Activated B cell treated with CpG ODN at 0.5 μM for 24 hours (primary cell): ENCODE measurements at places on chromosomes 2 and 18. TPM values are rescaled to one million over a fixed set of nuclear protein-coding genes. Genes with fewer than 3 reads are reported as not detected.

- H3K27me3 ChIP-seq, result peaks cover 40% of the 10 kb centered on the region
- no peak overlapping the region for H3K27ac ChIP-seq
Observed at GRCh38 chr2:205684871-205685313, 2.6 kb downstream of the NRP2 start.

GRCh38 chr2:220282236-220282635, 654.8 kb downstream of the SLC4A3 start:
- H3K27me3 ChIP-seq, result peaks cover 2% of the 10 kb centered on the region
- no peak for DNase-seq
- no peak overlapping the region for H3K27ac ChIP-seq
- no peak overlapping the region for H3K4me3 ChIP-seq
- no peaks in the 10 kb centered on the region for H3K4me1 ChIP-seq

GRCh38 chr2:120044336-120044735, 31.5 kb downstream of the EPB41L5 start:
- H3K4me1 ChIP-seq, result peaks cover 24% of the 10 kb centered on the region
- no peak overlapping the region for H3K27ac ChIP-seq
- peaks cover 39% of the 10 kb centered on the region for H3K36me3 ChIP-seq
- H3K4me3 ChIP-seq, result no peak overlapping the region

GRCh38 chr18:33201509-33201926, 239.0 kb downstream of the CCDC178 start:
- H3K4me1 ChIP-seq, result no peaks in the 10 kb centered on the region
- H3K36me3 ChIP-seq, result no peaks in the 10 kb centered on the region
- H3K27ac ChIP-seq, result no peak overlapping the region
- DNase-seq, result no peak

DNA sequence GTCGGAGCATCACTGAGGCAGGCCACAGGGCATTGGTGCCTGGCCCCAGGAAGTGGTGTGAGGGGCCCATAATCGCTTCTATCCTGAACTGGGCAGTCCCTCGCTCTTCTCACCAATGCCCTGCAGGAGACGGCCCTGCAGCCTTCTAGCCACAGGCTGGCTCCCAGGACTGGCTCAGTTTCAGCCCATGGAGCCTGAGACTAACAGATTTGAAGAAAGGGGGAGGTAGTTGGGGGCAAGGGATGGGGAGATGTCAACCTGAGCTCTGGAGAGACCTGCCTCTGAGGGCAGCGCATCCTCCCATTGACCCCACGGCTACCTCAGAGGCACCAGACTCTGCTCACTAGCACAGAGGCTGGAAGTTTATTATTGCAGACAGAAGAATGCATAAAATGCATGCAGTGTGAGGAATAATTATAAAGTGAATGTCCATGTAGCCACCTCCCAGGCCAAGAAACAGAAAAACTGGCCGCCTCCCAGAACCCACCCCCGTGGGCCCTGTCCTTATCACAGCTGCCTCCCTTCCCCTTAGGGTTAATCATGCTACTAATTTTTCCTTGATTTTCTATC, 1.4 kb downstream of the TOGARAM2 start:
- H3K27me3 ChIP-seq, result no peaks in the 10 kb centered on the region
- no peaks in the 10 kb centered on the region for H3K4me1 ChIP-seq
- no peaks in the 10 kb centered on the region for H3K36me3 ChIP-seq
- H3K27ac ChIP-seq, result no peak overlapping the region

DNA sequence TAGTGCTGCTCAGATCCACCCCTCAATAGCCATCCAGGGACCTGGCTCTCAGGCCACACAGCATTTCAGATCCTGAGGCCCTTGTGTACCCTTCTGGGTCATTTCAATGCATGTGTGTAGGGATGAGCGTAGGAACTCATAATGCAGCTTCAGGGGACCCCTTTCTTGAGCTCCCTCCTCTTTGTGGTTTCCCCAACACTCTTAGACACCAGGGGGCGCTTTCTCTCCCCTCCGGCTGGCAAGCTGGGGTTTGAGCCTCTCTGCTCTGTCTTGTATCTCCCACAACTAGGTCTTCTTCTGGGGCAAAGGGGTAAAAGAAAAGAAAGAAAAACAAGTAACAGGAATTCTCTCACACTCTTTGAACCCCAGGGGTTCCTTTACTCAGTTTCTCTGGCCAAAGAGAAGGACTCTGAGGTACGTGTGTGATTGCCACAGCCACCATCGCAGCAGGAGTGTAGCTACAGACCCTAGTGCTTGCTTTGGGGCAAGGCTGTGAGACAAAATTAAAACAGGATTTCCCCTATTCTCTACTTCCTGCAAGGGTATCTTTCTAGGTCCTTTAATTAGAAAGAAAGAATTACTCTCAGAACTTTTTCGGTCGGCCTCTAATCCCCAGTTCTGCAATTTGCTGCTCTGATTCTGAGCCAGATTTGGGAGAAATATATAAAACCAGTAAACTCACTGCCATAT, 38.0 kb downstream of the CABYR start:
- peak; percentile 41 for DNase-seq
- no peaks in the 10 kb centered on the region for H3K27me3 ChIP-seq
- peaks cover 18% of the 10 kb centered on the region for H3K4me1 ChIP-seq
- no peaks in the 10 kb centered on the region for H3K36me3 ChIP-seq
- H3K27ac ChIP-seq, result peak overlapping the region; percentile 95
- H3K4me3 ChIP-seq, result peak overlapping the region; percentile 79

GRCh38 chr2:74149247-74149525, 1.5 kb upstream of the BOLA3 start:
- H3K4me3 ChIP-seq, result no peak overlapping the region
- no peak for DNase-seq
- peaks cover 26% of the 10 kb centered on the region for H3K36me3 ChIP-seq
- H3K27ac ChIP-seq, result no peak overlapping the region
- H3K27me3 ChIP-seq, result no peaks in the 10 kb centered on the region

The GRHL1 gene
- total RNA-seq, result 0.39 and 0.95 TPM in 2 replicates

The KCNE4 gene
- total RNA-seq, result not detected in 2 replicates

The CNDP2 gene
- total RNA-seq, result 193 and 208 TPM in 2 replicates
